A549 treated with CORT108297 at 1 μM for 4 hours (cell line): ENCODE measurements at places on chromosomes 2 and 18. TPM values are rescaled to one million over a fixed set of nuclear protein-coding genes. Genes with fewer than 3 reads are reported as not detected.

Gene NT5C1B
- not detected in 5 replicates for total RNA-seq

Gene PARD3B
- total RNA-seq = 0.77 to 1.1 TPM (median 0.93 TPM) in 5 replicates

Gene FOXD4L1
- 0.20 to 0.67 TPM (median 0.34 TPM) in 5 replicates for total RNA-seq

Gene LYPD6
- total RNA-seq = 0.06 to 0.19 TPM (median 0.06 TPM) in 4 of 5 replicates, not detected in the other

Gene CXCR1
- not detected in 5 replicates for total RNA-seq

Gene MAPK4
- total RNA-seq = 0.08 to 0.11 TPM (median 0.09 TPM) in 5 replicates

Gene AQP4
- 0.05 TPM in 1 of 5 replicates, not detected in the others for total RNA-seq

Gene SULT1C3
- total RNA-seq = not detected in 5 replicates

Gene SCN1A
- not detected in 5 replicates for total RNA-seq

Gene UGT1A3
- total RNA-seq = 0.07 to 0.17 TPM (median 0.13 TPM) in 3 of 5 replicates, not detected in the others

Gene IGFBP2
- total RNA-seq = 59.8 to 88.9 TPM (median 83.2 TPM) in 5 replicates

Gene AQP12A
- not detected in 5 replicates for total RNA-seq

Gene CIDEA
- not detected in 5 replicates for total RNA-seq

Gene TMEM182
- total RNA-seq = 3.6 to 5.9 TPM (median 5.3 TPM) in 5 replicates

Gene ELOA2
- total RNA-seq = not detected in 5 replicates

Gene DPP10
- not detected in 5 replicates for total RNA-seq

Gene SLC9A4
- total RNA-seq = not detected in 5 replicates

Gene LYG2
- total RNA-seq = not detected in 5 replicates

Gene TYMS
- 165 to 179 TPM (median 177 TPM) in 5 replicates for total RNA-seq

Gene RASGRP3
- total RNA-seq = 0.73 to 1.1 TPM (median 0.98 TPM) in 5 replicates

Gene CEP192
- total RNA-seq = 6.9 to 9.2 TPM (median 8.6 TPM) in 5 replicates

Gene RGPD3
- total RNA-seq = 0.12 to 0.20 TPM (median 0.16 TPM) in 5 replicates

Gene TMEM178A
- total RNA-seq = 0.13 to 0.17 TPM (median 0.16 TPM) in 5 replicates

Gene LYPD1
- 14.0 to 21.5 TPM (median 15.8 TPM) in 5 replicates for total RNA-seq

Gene SLC8A1
- 0.27 to 0.57 TPM (median 0.40 TPM) in 5 replicates for total RNA-seq

Gene TDRD15
- total RNA-seq = not detected in 5 replicates

Gene CASP8
- total RNA-seq = 34.4 to 43.8 TPM (median 35.5 TPM) in 5 replicates

Gene DYNAP
- total RNA-seq = not detected in 5 replicates

Gene PTRHD1
- 46.1 to 63.9 TPM (median 59.6 TPM) in 5 replicates for total RNA-seq

Gene FAM124B
- not detected in 5 replicates for total RNA-seq

Gene PEX13
- 13.1 to 16.6 TPM (median 15.4 TPM) in 5 replicates for total RNA-seq

Gene SERPINB10
- not detected in 5 replicates for total RNA-seq

Gene EPB41L3
- 0.21 to 0.74 TPM (median 0.23 TPM) in 5 replicates for total RNA-seq

Gene RBM44
- 0.12 to 0.24 TPM (median 0.17 TPM) in 5 replicates for total RNA-seq

Gene ANKRD36
- 3.5 to 7.4 TPM (median 5.5 TPM) in 5 replicates for total RNA-seq

Gene ANKRD30BL
- not detected in 5 replicates for total RNA-seq

Gene REG1B
- total RNA-seq = not detected in 5 replicates

Gene CHRNG
- not detected in 5 replicates for total RNA-seq

Gene MLPH
- total RNA-seq = 251 to 312 TPM (median 290 TPM) in 5 replicates

Gene ALLC
- 0.06 to 0.13 TPM (median 0.12 TPM) in 4 of 5 replicates, not detected in the other for total RNA-seq

Gene CRYGD
- not detected in 5 replicates for total RNA-seq

Gene CYP27A1
- 0.12 to 0.18 TPM (median 0.15 TPM) in 5 replicates for total RNA-seq

Gene KIF5C
- 0.27 to 0.43 TPM (median 0.31 TPM) in 5 replicates for total RNA-seq

Gene LIMS2
- 5.4 to 7.6 TPM (median 6.6 TPM) in 5 replicates for total RNA-seq

Gene OTOS
- 0.19 TPM in 1 of 5 replicates, not detected in the others for total RNA-seq

Gene BMP10
- not detected in 5 replicates for total RNA-seq

Gene AMER3
- total RNA-seq = not detected in 5 replicates

Gene MEP1B
- total RNA-seq = 0.06 to 0.14 TPM (median 0.07 TPM) in 3 of 5 replicates, not detected in the others

Gene C18orf54
- 2.0 to 3.1 TPM (median 2.5 TPM) in 5 replicates for total RNA-seq

Gene CASP10
- total RNA-seq = 2.1 to 2.6 TPM (median 2.5 TPM) in 5 replicates

Gene NOSTRIN
- 1.3 to 2.1 TPM (median 1.7 TPM) in 5 replicates for total RNA-seq

Gene ACADL
- 0.03 to 0.08 TPM (median 0.07 TPM) in 3 of 5 replicates, not detected in the others for total RNA-seq
